ENCODE measurements at places on chromosomes 4 and X. TPM values are rescaled to one million over a fixed set of nuclear protein-coding genes. Genes with fewer than 3 reads are reported as not detected.

Gene ANKRD50
- polyA plus RNA-seq, result 0.29 TPM

Gene BANK1
- 353 TPM for polyA plus RNA-seq

DNA sequence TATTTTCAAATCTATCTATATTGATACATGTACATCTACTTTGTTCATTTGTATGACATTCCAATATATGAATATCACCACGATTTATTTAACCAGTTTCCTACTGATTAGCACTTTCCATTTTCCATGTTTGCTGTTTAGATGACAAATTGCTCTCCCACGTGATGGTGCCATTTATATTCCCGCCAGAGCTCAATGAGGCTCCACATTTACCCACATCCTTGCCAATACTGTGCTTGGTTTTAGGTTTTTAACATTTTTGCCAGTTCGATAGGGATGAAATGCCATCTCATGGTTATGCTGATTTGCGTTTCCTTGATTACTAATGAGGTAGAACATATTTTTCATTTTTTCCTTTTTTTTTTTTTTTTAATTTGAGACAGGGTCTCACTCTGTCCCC lies 86.7 kb upstream of the TRIM2 start:
- no peak overlapping the region for H3K27ac ChIP-seq
- H3K36me3 ChIP-seq, result no peaks in the 10 kb centered on the region
- no peaks in the 10 kb centered on the region for H3K27me3 ChIP-seq
- H3K4me1 ChIP-seq, result peaks cover 37% of the 10 kb centered on the region

- no peaks in the 10 kb centered on the region for H3K4me1 ChIP-seq
- no peak for DNase-seq
- H3K4me3 ChIP-seq, result no peak overlapping the region
- no peaks in the 10 kb centered on the region for H3K36me3 ChIP-seq
- H3K27ac ChIP-seq, result no peak overlapping the region
- no peaks in the 10 kb centered on the region for H3K27me3 ChIP-seq
Measured at GRCh38 chrX:110462957-110463356, 104.3 kb downstream of the RTL9 start.

- DNase-seq, result no peak
- no peaks in the 10 kb centered on the region for H3K4me1 ChIP-seq
- no peaks in the 10 kb centered on the region for H3K27me3 ChIP-seq
- no peak overlapping the region for H3K4me3 ChIP-seq
- no peaks in the 10 kb centered on the region for H3K36me3 ChIP-seq
Measured at GRCh38 chrX:126448681-126449080, 103.9 kb downstream of the DCAF12L1 start.

GRCh38 chr4:1290165-1290977 lies 680 bp downstream of the MAEA start:
- H3K4me3 ChIP-seq, result peak overlapping the region; percentile 79
- H3K4me1 ChIP-seq, result peaks cover 34% of the 10 kb centered on the region
- H3K36me3 ChIP-seq, result no peaks in the 10 kb centered on the region
- no peaks in the 10 kb centered on the region for H3K27me3 ChIP-seq
- DNase-seq, result peak; percentile 32

All from B cell (primary cell).